ENCODE measurements at places on chromosomes 13 and 19.
A peak's percentile ranks its signal among the peaks of the same experiment; 100 is the strongest.

GRCh38 chr13:94702181-94703041 is 9.9 kb downstream of the SOX21 start:
- DNase-seq, result no peak

- DNase-seq, result peak; percentile 65
Measured at GRCh38 chr19:11694533-11695439, 44.0 kb downstream of the ZNF823 start.

DNA sequence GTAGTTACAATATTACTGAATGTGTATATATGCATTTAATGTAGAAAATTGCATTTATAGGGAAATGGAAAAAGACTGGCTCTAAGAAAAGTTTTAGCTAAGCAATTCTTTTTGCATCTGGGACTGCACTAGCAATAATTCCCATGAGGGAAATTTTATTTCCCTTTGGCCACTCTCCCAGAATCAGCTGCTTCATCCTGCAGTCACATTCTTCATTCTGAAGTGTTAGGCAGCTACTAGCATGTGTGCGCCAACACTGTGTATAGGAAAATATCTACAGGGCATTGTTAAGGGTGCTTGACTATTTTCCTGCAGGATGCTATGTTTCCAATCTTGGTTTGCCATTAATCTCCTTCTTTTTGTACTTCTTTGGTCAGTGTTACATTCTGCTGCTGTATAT is 312.8 kb upstream of the PCDH20 start:
- DNase-seq, result no peak

DNA sequence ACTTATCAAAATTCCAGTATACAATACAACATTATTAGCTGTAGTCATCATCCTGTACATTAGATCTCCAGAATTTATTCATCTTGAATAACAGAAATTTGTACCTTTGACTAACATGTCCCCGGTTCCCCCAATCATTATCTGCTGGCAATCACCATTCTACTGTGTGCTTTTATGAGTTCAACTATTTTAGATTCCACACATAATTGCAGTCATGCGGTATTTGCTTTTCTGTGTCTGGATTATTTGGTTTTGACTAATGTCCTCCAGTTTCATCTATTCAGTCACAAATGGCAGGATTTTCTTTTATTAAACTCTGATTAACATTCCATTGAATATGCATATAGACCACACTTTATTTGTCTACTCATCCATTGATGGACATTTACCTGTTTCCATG is 530.7 kb upstream of the SLITRK1 start:
- DNase-seq, result no peak

DNA sequence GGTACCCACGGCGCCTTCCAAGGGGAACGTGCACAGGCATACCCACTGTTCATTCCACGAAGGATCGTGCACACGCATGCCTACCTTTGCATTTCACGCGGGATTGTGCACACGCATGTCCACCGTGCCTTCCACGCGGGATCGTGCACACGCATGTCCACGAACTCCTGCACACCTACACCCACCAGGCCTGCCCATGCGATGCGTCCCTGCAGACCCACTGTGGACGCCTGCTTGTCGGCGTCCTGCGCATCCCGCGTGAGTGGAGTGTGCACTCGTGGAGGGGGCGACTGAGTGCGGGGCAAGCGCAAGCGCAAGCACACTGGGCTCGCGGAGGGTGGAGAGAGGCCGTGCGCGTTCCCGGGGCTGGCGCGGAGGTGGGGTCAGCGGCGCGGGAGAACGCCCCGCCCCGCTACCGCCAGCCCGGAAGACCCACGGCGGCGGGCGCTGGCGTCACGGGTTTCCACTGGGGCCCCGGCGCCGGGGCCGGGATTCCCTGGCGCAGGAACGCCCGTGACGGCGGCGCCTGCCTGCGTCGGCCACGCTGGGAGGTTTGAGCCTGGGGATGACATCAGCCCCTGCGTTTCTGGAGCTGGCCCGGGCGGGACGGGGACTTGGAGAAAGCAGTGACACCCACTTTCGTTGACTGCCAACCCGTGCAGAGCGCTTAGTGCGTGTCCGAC is 18.7 kb downstream of the GADD45B start:
- peak; percentile 52 for DNase-seq

GRCh38 chr13:111360452-111360851 is 40.0 kb downstream of the TEX29 start:
- DNase-seq, result no peak

- DNase-seq, result no peak
Measured at GRCh38 chr19:48497728-48498594, 13.7 kb downstream of the LMTK3 start.

GRCh38 chr13:30496147-30496546 is 30.4 kb upstream of the HMGB1 start:
- no peak for DNase-seq

DNA sequence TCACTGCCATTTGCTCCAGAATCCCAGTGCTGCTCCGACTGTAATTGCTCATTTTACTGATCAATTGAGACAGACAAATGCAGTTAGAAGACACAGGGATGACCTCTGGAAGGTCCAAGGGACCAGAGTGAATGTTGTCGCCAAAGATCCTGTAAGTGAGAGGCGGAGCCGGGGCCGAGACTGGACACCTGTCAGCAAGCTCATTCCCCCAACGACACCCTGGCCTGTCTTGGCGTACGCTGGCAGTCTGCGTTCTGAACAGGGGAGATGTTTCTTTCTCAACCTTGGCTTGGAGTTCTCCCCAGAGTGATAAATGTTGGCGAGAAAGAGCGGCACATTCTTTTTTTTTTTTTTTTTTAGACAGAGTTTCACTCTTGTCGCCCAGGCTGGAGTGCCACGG is 24.2 kb downstream of the GADD45B start:
- DNase-seq, result no peak

DNA sequence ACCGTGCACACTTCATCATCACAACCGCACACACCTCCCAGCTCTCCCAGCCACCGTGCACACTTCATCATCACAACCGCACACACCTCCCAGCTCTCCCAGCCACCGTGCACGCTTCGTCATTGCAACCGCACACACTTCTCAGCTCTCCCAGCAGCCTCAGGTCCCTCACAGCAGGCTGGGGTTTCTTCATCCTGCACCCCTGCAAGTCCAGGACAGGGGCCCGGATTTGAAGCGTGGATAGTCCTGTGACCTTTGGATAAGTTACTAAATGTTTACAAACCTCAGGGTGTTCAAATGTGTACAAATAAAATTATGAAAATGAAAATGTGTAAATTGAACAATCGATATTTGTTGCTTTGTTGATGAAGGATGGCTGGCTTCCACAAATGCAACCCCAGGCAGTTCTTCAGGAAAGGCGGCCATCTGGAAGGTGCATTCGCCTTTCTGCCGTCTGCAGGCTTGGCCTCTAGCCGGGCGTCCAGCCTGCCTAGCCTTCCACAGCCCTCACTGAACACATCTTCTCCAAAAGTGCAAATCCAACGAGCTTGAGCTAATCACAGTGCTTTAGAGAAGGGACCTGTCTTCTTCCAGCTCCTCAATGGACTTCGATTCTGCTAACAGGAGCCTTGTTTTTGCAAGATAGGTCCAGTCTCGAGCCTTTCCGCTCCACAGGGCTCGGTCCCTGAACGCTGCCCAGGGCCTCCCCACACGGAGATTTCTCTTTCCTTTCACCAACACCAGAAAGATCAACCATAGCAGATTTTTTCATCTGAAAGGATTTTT is 74.2 kb downstream of the SPACA7 start:
- DNase-seq, result no peak

DNA sequence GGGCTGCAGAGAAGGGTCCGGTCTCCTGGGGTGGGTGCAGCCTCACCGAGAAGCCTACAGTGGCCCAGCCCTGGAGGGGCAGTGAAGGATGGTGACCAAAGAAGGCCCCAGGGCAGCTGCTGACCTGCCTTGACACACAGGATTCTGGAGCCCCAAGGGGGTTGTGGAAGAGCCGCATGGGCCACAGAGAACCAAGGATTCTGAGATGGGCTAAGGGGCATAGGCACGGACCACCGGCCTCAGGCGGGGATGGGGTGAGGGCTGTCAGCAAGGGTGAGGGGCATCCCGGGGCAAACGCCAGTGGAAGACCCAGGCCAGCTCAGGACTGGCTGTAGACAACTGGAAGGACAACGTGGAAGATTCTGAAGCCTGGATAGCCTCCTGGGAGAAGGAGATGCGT is 151.6 kb downstream of the TEX29 start:
- no peak for DNase-seq

GRCh38 chr13:43305416-43305815 is 282.0 kb downstream of the DNAJC15 start:
- no peak for DNase-seq

DNA sequence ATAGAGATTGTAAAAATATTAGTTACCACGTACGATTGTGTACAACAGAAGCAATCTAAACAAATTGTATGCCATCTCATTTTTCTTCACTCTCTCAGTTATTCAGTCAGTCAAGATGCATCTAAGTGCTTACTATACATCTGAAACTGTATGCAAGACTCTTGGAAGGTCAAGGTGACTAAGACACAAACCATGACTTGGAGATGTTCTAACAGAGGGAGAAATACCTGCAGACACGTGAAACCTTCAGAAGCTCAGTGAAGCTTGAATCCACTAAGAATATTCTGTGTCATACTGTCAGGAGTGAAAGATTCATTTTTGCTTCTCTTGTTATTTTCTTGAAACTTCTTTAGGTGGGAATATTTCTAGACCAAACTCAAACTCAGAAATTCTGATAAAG is 365.4 kb downstream of the ITGBL1 start:
- no peak for DNase-seq

DNA sequence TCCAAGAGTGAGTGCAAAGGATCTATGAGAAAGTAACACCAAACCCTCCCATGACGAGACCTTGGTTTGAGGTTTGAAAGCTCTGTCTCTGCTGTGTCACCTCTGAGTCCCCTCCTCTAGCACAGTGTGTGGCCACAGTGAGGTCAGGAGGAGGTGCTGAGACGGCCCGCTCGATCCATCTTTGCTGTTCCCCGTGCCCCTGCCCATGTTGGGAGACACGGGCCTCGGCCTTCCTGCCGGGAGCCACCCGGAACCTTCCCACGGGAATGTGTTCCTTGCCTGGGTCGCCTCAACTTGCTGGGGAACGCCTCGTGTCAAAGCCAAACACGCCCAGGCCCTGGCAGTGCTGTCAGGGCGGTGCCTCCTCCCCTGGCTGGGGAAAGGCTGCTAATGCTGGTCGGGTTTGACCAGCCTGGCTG is 10.1 kb downstream of the NANOS3 start:
- DNase-seq, result no peak

- no peak for DNase-seq
Measured at GRCh38 chr13:100560498-100561157, 28.0 kb downstream of the GGACT start.

DNA sequence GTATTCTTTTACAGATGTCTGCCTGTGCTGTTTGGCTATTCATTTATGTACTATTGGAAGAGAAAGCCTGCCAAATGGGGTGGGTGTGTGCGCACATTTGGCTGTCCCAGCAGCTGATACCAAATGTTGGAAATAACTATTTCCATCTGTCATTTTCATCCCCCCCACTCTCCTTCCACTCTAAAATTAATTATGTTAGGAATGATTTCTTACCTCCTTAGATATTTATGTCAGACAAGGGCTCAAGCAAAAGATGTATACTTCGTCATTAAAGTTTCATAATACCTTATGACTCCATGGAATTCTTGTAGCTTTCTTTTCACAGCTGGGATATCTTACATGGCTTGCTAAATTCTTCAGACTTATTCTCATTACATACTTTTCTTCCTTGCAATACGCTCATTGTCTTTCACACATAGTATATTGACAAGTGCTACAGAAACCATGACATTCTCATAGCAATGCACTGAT is 18.6 kb downstream of the ITM2B start:
- no peak for DNase-seq

- peak; percentile 22 for DNase-seq
Measured at GRCh38 chr13:95301183-95301967, at the start of gene ABCC4. Gene ABCC4 (minus strand): TSS chr13:95301451. CDS start chr13:95301314, 137 bp downstream.

DNA sequence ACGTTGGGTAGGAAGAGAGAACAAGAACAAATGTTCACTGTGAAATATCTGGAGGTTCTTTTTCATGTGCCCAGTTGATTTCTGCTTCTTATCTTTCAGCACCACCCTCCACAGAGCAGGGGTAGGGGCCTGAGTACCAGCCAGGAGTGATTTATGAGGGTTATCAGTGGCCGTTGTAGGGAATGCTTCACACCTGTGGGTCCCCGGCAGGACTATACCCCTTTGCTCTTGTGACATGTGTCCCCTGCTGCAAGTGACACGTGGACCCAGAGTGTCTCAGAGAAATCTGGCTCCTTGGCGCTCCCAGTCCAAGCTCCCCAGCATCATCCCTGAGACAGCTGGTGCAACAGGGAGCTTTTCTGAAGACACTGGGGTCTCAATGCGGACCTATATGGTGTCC is 29.7 kb downstream of the SIAH3 start:
- DNase-seq, result no peak

DNA sequence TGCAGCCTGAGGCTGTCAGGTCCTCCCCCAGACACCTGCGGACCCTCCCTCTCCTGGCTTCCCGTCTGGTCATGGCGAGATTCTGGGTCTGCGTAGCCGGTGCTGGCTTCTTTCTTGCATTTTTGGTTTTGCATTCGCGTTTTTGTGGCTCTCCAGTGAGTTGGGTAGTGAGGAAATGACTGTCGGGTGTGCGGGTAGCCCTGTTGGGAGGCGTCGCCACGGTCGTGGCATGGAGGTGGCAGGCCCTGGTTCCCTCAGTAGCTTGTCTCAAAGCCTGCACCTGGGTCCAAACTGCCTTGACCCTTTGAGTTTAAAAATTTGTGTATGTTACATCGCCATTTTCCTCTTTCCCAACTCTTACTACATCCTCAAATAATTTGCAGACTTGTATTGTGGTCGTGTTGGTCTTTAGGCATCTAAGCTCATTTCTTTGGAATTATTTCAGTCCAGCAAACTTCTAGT is 344 bp downstream of the NHLRC3 start:
- peak; percentile 30 for DNase-seq

DNA sequence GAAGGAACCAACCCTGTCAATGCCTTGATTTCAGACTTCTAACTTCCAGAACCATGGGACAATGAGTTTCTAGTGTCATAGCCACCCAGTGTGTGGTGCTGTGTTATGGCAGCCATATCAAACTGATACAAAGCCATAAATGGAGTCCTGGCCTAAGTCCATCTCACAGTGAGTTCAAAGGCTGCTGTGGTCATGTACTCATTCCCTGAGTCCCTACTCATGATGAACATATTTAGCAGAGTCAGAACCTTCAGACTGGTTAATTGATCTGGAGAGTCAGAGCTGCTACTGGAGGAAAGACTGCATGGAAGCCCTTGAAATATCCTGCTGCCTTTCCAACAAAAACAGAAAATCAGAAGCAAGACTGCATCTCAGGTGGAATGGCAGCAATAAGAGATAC is 39.2 kb upstream of the CSNK1A1L start:
- DNase-seq, result no peak

- DNase-seq, result no peak
Measured at GRCh38 chr19:39525205-39525604, 7.4 kb downstream of the EID2B start.

GRCh38 chr13:93624311-93624777 is 397.7 kb downstream of the GPC6 start:
- no peak for DNase-seq

- DNase-seq, result peak; percentile 34
Measured at GRCh38 chr13:40664350-40665125, 1.9 kb downstream of the FOXO1 start.

DNA sequence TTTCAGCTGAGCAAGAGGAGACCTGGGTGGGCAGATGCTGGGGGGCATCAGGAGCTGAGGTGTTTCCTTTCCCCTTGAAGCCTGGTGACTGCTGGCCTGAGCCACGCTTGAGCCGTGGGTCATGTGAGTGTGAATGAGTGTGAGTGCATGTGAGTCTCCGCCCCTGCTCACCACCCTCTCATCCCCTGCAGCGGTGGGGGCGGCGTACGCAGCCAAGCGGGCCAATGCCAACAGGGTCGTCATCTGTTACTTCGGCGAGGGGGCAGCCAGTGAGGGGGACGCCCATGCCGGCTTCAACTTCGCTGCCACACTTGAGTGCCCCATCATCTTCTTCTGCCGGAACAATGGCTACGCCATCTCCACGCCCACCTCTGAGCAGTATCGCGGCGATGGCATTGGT is 5.2 kb downstream of the B3GNT8 start:
- no peak for DNase-seq
